ENCODE measurements at places on chromosomes 3 and 15.

- no peak for DNase-seq
Measured at GRCh38 chr3:81837071-81837593, 75.7 kb upstream of the GBE1 start.

- no peak for DNase-seq
Measured at GRCh38 chr3:122952520-122952919, 75.0 kb downstream of the SEMA5B start.

DNA sequence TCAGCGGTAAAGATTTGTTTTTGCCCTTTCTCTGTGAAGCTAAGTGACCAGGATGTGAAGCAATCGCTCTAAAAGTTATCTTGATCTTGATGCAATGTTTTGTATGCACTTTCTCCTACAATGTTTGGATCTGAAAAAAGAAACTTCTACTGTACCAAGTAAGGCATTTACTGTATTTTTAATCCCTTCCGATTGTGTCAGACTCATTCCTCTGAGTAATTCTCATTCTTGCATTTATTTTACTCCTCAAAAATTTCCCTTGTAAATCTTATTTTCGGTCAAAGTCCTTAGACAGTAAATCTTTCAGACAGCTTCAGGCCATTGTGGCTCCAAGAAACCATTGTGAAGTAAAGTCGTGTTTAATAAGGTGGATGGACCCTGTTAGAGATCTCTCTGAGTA is 141.9 kb downstream of the TP63 start:
- DNase-seq = no peak

DNA sequence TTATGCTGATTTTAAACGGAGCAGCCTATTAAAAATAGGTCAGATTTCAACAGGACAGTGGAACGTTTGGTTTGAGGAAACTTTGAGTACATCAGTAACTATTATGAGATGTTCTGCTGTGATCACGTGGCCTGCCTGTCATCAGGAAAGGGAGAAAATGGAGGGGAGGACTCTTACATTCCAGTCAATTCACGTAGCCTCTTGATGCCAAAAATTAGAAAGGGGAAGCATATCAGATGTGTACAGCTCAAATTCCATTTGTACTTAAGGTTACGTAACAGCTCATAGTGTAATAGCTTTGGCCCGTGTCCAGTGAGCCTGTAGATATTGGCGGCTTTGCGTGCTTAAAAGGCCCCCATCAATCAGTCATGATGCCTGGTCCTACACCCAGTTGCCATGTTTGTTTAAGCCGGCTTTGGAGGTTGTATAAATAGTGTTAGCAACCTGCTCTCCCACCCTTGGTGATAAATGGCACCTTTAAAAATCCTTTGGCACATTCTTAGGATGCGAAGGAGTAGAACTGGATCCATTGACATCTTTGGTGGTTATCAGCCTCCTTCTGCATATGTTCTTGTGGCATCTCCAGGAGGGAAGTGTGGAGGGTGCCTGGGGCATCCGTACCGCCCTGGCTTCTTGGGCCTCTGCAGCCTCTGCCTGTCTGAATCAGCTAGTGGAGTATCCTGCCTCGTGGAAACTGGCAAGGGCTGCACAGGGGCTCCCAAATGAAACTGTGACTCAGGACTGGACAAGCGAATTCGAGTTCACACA is 163.9 kb downstream of the THSD4 start:
- DNase-seq = no peak

DNA sequence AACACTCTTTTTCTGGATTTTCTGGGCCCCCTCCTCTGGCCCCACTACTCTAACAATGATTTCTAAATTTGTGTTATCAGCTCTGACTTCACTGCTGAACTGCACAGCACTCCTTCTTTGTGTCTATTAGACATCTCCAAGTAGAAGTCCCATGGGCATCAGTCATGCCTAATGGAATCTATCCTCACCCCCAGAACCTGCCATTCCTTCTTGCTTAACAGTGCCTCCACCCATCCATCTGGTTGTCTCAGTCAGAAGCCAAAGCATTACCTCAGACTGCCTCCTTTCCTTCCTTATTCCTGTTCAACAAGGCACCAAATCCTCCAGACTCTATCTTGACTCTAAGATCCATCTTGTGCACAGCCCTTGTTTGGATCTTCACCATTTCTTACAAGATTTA is 36.2 kb downstream of the SSR3 start:
- no peak for DNase-seq

GRCh38 chr3:117263745-117264144 is 554.2 kb downstream of the TUSC7 start:
- no peak for DNase-seq

DNA sequence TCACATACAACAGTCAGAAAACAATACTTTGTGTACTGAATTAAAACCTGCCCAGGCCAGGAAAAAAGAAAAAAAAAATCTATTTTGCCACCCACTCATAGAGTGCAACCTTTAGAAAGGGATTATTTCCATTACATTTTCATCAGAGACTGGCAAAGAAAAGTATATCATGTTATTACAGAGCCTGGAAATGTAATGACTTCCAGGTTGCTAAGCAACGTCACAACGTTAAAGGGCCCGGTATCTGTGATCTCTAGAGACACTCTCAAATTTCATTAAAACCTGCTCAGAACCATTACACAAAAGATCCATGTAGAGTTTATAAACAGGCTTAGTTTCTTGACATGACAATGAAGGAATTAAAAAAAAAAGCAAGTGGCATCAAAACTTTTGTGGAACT is 170.5 kb downstream of the CTNNB1 start:
- DNase-seq = no peak
